A549 treated with Mapracorat at 1 μM for 4 hours (cell line): ENCODE measurements at places on chromosomes 7 and 10. TPM values are rescaled to one million over a fixed set of nuclear protein-coding genes. Genes with fewer than 3 reads are reported as not detected.

Gene NMT2
- 21.2 to 26.3 TPM (median 22.7 TPM) in 5 replicates for total RNA-seq

Gene AKR1C1
- total RNA-seq, result 488 to 635 TPM (median 578 TPM) in 5 replicates

Gene TBXAS1
- total RNA-seq, result 12.5 to 15.0 TPM (median 14.7 TPM) in 5 replicates

Gene TWNK
- total RNA-seq, result 34.5 to 42.7 TPM (median 39.3 TPM) in 5 replicates

Gene ATRNL1
- total RNA-seq, result 0.14 to 0.58 TPM (median 0.29 TPM) in 5 replicates
